Fibroblast of villous mesenchyme (primary cell): ENCODE measurements at places on chromosomes 16 and 17. TPM values are rescaled to one million over a fixed set of nuclear protein-coding genes. Genes with fewer than 3 reads are reported as not detected.

DNA sequence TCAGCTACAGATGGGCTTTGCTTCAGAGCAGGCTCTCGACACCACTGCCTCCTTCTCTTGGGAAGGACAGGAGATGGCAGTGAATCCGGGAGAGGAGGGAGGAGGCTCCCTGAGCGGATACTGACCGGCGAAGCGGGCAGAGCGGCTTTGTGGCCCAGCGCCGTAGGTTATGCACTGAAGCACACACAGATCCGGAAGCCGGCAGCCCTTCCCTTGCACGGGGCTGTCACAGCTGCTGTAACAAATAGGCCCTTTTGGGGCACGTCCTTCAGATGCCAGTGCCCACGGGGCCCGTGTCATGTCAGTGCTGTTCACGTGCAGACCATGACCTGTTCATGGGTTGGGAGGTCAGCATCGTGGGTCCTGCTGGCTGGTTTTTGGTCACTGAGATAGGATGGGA is 144.7 kb upstream of the CHMP6 start:
- no peak for DNase-seq

The GDPD3 gene
- 0.32 and 0.43 TPM in 2 replicates for total RNA-seq

- DNase-seq, result no peak
Observed at GRCh38 chr16:5005916-5006315, 27.8 kb downstream of the NAGPA start.

DNA sequence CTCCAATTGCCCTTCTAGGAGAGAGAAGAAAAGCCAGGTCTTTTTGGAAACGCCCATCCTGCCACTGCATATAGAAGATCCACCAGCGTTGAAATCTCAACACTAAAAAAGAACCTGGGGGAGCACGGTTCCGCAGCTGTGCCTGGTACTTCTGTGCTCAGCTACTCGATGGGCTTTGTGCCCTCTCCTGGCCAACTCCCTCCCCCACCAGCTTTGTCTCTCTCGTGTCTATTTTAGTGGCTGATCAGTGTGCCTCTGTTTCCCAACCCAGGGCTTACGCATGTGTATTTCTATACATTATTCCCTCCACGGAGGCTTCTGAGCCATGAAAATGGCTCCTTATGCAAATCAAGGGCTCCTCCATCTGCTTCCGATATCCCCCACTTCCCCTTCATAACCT is 83.5 kb downstream of the RBFOX3 start:
- no peak for DNase-seq

- DNase-seq, result no peak
Observed at GRCh38 chr17:77601054-77601979, 357.2 kb upstream of the TNRC6C start.

- no peak for DNase-seq
Observed at GRCh38 chr17:42474276-42474675, 15.6 kb downstream of the ATP6V0A1 start.

The TBC1D3I gene
- total RNA-seq, result 0.97 TPM in 1 of 2 replicates, not detected in the other
